ENCODE measurements at places on chromosomes 16 and 17. TPM values are rescaled to one million over a fixed set of nuclear protein-coding genes. Genes with fewer than 3 reads are reported as not detected.

DNA sequence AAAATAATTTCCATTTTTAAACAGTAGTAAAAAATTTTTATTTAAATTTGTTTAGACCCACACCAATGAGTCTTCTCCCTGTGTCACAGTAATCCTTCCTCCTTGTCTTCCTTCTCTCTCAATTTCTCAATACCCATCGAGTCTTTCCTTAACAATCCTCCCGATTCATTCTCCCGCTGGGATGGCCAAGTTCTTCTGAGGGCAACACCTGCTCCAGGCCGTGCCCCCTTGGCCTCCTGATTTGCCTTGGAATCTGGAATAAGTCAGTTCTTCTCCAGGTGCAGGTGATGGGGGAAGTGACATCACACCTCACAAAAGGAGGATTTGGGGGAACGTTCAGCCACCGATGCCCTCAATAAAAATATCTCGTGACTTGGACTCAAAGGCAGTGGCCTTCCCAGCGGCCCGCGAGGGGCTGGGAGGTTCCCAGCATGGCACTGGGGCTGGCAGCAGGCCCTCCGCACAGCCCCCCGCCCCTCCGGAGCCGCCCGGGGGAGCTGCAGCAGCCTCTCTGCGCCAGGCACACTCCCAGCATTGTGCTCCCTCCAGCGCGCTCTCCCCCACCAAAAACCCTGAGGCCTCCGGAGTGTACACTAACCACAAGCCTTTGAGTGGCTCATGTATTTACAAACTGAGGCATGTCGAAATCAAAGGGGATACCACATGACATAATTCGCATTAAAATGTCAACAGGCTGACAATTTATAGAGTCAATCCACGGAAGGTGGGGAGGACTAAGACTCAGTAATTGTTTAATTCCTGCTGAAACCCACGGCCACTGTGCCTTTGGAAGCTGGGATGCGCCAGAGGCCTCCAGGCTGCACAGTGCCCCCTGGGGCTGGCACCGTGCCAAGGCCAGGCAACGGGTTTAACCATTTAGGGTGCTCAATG is 120.5 kb downstream of the ZFHX3 start:
- peak; percentile 81 for DNase-seq

- DNase-seq, result peak; percentile 56
These were observed 9.9 kb upstream of the KRT19 start for GRCh38 chr17:41537990-41538389.

TSPAN10 gene
- 1.2 TPM for total RNA-seq

GRCh38 chr17:8062435-8062806 is 23.6 kb downstream of the ALOX15B start:
- no peak for DNase-seq

CLEC19A gene
- total RNA-seq, result not detected

- DNase-seq, result no peak
These were observed 92.5 kb downstream of the SDK2 start for GRCh38 chr17:73551759-73552158.

DNA sequence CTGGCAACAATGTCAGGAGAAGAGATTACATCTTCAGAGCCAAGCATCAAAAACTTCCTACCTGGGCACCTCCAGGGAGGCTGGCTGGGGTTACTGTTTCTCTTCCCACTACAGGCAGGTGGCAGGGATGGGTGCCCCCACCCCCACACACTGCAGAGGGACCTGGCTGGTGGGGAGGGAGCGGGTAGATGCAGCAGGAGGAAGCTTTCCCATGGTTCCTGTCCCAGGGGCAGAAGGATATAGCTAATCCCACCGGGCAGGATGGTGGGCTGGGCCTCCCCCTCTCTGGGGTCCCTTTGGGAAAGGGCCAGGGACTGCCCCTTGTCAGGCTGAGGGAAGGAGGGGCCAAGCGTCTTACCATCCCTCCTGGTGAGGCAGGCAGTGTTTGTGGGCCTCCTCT is 16.7 kb upstream of the MTMR4 start:
- DNase-seq, result no peak

PRR29 gene
- 30.1 TPM for total RNA-seq

EPOP gene
- total RNA-seq, result 2.3 TPM

GRCh38 chr17:17924857-17925250 is 47.3 kb downstream of the TOM1L2 start:
- no peak for DNase-seq

- DNase-seq, result no peak
These were observed 9.9 kb downstream of the MXRA7 start for GRCh38 chr17:76700617-76701470.

GRCh38 chr16:71373073-71373472 is 14.6 kb downstream of the CALB2 start:
- no peak for DNase-seq

- DNase-seq, result no peak
These were observed 97.5 kb downstream of the METRNL start for GRCh38 chr17:83176623-83177583.

DNA sequence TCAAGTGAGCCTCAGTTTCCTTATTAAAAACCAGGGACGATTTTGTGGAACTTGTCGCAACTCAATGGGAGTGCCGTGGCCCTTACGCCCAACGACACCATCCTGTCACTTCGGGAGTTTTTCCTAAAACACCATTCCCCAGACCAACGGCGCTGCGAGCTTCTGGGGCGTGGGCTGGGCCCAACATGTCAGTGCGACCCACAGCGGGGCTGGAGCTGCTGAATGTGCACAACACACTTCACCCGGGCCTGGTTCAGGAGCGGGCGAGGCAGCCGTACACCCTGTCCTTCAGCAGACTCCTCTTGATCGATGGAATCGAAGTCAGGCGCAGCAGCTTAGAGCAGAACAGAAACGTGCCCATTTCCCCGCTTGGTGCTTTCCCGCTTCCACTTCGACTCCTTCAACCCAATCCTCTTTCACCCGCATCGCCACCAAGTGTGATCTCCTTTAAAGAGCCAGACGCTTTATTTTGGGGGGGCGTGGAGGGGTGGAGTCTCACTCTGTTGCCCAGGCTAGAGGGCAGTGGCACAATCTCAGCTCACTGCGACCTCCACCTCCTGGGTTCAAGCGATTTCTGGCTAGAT is 13.2 kb upstream of the SLC7A5 start:
- DNase-seq, result no peak

GRCh38 chr16:85103114-85104079 is 8.9 kb downstream of the CIBAR2 start:
- DNase-seq, result no peak

DNA sequence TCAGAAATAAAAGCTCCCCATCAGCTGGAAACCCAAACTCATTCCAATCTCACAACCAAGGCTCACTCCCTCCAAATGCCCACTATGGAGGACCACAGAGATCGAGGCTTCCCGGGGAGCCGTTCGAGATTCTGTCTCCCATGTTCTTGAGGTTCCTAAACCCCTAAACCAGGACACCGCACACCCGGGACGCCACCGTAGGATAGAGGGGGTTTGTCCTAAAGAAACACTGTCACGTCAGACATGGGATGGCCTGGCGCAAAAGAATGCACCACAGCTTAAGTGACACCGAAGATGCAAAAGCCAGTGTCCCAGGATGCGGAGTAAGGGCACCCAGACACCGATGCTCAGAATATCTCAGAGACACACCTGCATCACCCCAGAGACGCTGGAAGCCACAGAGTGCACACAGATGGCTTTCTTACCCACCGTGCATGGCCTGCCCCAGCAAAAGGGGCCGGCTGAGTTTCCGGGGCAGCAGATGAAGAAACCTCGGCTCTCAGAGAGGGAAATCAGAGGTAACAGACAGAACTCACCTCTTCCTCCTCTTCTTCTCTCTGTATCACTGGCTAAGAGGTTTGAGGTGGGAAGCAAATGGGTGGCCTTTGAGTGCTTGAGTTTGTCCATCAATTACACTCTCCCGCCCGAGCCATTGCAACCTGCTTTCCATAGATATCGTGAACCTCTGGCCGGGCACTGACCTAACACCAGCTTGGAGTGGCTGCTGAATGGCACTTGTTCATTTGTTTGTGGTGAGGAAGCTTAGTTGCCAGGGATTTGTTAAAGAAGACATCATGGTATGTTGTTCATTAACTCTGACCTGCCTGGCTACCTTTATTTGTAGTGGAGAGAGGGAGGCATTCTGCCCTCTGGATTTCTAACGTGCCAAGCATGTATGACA is 65.1 kb upstream of the TNRC6C start:
- DNase-seq, result no peak

DVL2 gene
- 60.5 TPM for total RNA-seq

GRCh38 chr17:6455321-6455705 is 11.1 kb downstream of the PIMREG start:
- peak; percentile 87 for DNase-seq

HS3ST3A1 gene
- 1.9 TPM for total RNA-seq

CDC27 gene
- 68.1 TPM for total RNA-seq

GRCh38 chr17:71985111-71986039 is 135.4 kb upstream of the SOX9 start:
- DNase-seq, result no peak

DNA sequence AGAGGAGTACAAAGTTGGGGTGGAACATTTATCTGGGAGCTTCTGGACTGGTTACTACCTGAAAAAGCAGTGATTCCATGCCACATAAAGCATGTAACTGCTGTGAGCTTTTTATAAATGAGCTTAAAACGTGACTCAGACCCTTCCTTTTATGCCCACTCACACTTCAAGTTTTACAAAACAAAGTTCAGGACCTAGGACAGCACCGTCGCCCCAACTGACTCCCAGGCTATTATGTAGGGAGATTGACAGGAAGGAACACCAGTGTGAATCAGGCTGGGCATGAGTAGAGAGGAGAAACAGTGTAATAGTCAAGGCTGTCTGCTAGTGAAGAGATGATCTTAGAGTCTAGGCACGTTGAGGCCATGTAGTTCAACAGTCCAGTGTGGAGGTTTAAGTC is 91.6 kb upstream of the DNAH9 start:
- no peak for DNase-seq

Measured in upper lobe of left lung (tissue), 6 donors.